ENCODE measurements at places on chromosomes 1 and 21.

DNA sequence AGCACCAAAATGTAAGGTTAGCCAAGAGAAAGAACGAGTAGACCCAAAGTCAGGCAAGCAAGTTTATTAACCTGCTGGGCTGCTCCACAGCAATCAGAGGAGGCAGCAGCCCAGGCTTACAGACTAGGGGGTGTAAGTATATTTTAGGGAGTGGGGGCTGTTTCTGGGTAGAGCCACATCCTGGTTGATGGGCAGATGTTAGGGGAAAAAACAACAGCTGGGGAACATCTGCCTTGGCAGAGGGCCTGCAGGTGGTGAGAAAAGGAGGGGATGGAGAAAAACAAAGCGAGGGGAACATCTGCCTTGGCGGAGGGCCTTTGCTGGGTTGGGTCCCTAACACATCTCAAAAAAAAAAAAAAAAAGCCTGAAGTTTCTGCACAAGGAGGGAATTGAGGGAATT is 9.7 kb upstream of the ZBTB48 start:
- no peak for DNase-seq

DNA sequence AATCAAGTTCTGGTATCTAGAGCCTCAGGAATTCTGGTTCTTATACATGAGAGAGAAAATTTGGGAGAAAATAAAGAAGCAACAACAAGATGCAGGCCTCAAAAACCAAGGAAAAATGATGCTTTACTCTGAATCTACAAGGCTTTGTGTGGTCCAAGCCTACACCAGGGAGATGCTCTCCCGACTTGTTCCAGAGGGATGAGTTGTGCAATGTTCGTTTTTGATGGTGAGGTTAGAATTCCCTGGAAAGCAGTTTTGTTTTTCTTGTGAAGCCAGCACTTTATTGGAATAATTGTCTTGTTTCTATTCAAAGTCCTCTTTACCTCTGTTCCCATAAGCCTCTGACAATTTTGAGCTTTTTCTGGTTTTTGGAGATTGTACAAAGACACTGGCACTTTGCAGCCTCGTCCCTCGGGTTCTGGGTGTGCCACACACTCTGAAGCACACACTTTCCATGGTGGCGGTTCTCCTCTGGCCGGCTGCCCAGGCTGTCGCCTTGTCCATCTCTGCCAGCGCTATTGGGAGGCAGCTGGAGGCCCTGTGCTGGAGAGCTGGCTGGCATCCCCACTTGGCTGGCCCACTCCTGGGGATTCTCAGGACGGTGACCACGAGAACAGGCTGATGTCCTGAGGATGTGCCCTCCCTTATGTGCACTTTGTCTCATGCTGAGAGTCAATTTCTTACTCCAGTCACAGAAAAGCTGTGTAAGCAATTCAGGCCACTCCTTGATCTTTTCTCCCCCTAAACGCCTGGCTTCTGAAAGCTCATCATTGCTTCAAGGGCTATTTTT is 70.2 kb downstream of the EDEM3 start:
- no peak for DNase-seq

DNA sequence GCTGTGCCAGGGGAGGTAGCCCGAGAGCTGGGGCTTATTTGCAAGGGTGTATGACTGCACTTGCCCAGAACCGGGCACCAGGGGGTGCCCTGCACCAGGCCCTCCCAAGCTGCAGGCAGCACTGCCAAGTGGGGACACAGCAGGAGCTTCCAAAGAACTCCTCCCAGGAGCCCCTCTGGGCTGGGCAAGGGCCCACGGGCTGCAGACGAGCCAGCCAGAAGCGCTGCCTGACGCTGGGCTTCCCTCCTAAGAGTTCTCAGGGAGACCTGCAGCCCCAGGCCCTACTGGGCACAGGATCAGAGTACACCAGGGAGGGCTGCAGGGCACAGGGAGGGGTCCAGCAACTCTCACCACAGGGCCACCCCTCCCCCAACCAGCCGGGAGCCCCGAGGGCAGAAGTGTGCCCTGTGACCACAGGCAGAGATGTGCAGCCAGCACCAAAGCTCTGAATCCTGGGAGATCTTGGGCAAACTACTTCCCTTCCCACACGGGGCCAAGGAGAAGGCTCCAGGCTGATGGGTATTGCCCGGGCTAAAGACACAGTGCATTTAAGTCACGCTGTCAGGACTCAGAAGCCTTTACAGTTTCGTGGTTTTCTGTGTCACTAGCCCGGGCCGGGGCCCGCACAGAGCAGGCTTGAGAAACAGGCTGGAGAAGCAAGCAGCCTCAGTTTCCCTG is 63.4 kb downstream of the KCNAB2 start:
- DNase-seq: peak; percentile 59

- DNase-seq: no peak
Observed at GRCh38 chr1:118210723-118211110, 25.7 kb upstream of the SPAG17 start.

- DNase-seq: peak; percentile 34
Observed at GRCh38 chr1:20992322-20993056, 184.2 kb downstream of the EIF4G3 start.

DNA sequence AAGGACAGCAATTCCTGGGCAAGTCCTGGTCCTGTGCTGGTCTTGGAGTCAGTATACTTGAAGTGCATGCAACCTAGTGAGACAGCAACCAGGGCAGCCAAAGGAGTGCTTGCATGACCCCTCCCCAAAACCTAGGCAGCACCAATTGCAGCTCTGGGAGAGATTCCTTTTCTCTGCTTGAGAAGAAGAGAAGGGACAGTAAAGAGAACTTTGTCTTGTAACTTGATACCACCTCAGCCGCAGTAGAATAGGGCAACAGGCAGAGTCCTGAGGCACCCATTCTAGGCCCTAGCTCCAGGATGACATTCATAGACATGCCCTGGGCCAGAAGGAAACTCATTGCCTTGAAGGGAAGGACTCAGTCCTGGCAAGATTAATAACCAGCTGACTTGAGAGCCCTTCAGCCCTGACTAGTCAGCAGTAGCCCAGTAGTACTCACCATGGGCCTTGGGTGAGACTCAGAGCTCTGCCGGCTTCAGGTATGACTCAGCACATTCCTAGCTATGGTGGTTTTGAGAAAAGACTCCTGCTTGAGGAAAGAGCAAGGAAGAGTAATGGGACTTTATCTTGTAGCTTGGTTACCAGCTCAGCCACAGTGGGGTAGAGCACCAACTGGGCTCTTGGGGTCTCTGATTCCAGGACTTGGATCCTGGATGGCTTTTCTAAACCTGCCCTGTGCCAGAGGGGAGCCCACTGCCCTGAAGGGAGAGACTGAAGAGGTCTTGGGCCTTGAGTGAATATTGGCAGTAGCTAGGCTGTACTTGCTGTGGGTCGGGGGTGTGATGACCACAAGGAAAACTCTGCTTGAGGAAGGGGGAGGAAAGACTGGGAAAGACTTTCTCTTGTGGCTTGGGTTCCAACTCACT is 51.7 kb upstream of the ACADM start:
- no peak for DNase-seq

- DNase-seq: no peak
Observed at GRCh38 chr1:45004281-45004920, 6.7 kb downstream of the HECTD3 start.

- no peak for DNase-seq
Observed at GRCh38 chr1:12614402-12615158, 3.4 kb downstream of the DHRS3 start.

DNA sequence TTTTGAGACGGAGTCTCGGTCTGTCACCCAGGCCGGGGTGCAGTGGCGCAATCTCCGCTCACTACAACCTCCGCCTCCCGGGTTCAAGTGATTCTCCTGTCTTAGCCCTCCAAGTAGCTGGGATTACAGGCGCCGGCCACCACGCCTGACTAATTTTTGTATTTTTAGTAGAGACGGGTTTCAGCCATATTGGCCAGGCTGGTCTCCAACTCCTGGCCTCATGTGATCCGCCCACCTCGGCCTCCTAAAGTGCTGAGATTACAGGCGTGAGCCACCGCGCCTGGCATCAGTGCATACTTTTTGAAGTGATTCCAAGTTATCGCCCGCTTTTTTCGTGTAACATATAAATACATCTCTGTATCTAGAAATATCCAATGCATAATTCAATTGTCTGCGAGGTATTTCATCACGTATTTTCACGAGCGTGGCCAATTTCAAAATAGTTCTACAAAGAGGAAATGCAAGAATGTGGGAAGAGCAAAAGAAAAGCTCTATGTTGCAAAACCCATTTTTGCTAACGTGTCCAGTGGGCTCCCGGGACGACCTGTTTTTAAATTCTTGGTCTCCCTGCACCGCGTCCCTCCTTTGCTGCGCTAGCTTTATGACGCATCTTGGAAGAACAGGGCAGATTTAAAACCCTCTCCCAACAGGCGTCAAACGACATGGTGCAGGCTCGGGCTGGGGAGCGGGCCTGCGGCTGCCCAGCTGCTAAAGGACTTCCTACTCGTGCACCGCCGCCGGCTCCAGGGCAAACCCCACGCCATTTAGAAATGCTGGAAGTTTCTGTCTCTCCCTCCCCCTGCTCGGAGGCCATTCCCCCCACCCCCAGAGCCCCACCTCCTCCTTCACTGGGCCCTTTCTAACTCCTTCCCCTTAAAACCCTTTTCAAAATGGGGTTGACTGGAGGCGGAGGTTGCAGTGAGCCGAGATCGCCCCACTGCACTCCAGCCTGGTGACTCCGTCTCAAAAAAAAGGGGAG is 923 bp upstream of the IFNGR2 start:
- peak; percentile 95 for DNase-seq

GRCh38 chr1:156495401-156496140 is 5.0 kb downstream of the MEF2D start:
- DNase-seq: no peak

- DNase-seq: no peak
Observed at GRCh38 chr1:3965693-3966092, 65.6 kb upstream of the C1orf174 start.

- DNase-seq: no peak
Observed at GRCh38 chr21:38430401-38430984, 67.8 kb downstream of the ERG start.

GRCh38 chr1:200783926-200784325 is 45.2 kb downstream of the CAMSAP2 start:
- DNase-seq: no peak

- no peak for DNase-seq
Observed at GRCh38 chr1:83545066-83545862, 453.7 kb downstream of the TTLL7 start.

DNA sequence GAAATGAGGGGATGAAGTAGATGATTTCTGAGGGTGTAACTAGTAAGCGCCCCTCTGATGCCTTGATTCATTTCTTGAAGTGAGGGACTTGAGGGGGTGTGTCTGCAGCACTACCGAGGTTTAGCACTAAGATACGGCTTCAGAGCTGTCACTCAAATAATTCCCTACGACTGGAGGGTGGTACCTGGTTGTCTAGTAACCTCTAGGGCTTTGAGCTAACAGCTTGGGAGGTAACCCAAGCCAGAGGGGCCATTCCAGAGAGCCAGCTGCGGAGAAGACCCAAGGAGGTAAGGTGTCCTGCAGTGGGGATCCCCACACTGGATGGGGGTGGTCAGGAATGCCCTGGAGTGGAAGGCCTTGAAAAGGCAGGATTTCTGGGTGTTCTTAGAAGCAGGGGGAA is at the start of gene TTC24:
Gene TTC24, plus strand, starts transcription at position 252 of the 400 bp plus-strand sequence. CDS start 1,642 bp downstream, outside the sequence.
- DNase-seq: no peak

DNA sequence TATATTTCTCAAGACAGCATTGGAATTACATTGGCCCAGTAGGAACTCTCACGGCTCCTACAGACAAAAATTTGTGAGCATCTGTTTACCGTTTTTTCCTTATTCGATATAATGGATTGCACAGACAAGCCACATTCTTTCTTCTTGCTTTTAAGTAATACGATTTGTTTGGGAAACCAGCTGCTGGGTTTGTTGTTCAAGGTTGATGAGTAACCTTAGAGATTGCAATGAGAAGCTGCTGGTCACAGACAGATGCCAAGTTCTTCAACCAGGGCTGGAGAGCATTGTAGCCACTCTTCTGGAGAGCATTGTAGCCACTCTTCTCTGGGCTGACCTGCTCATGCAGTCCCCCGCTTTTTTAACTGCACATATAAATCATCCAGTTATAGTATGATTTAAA is 1.4 kb upstream of the MIA3 start:
- DNase-seq: no peak

GRCh38 chr1:150787455-150787854 is 20.6 kb downstream of the CTSK start:
- no peak for DNase-seq

DNA sequence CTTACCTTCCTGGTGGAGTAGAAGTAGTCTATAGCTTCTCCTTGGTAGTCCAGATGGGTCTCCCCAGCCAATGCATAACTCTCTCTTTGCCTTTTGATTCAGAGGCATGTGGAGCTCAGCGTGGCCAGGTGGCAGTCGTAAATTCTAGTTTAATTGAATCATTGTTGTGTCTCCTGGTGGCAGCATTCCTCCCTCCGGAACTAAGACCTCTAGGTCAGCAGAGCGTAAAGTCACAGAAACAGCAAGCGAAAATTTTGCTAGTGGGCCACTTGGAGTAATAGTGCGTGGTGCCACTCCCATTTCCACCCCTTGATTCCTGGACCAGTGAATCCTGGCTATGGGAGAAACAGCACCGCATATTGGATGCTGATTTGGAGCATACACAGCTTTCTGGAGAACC is 3.9 kb upstream of the TMPRSS2 start:
- no peak for DNase-seq

- no peak for DNase-seq
Observed at GRCh38 chr1:183653876-183654451, 848 bp upstream of the APOBEC4 start.

- no peak for DNase-seq
Observed at GRCh38 chr1:163162381-163162914, 40.3 kb downstream of the RGS5 start.

All from inflammatory macrophage treated with lipopolysaccharide for 1 hour (primary cell).